ENCODE measurements at places on chromosomes 7 and 10. TPM values are rescaled to one million over a fixed set of nuclear protein-coding genes. Genes with fewer than 3 reads are reported as not detected.
A peak's percentile ranks its signal among the peaks of the same experiment; 100 is the strongest.

DNA sequence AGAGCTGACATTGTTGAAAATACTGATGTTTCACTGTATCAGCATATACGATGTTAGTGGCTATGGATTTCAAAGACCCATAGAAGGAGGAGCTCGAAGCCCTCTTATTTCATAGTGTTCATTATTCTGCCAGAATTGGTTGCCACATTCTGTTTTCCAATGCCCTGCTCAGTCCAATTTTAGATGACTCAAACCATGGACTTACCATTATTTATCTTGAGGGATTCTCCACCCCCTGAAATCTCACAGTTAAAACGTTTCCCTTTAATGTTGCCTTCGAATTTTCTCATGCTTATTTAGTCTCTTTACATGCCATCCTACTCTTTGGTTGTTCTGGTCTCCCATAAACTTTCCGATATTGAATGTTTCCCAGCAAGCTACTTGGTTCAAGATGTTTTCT is 264.5 kb downstream of the HDAC9 start:
- no peaks in the 10 kb centered on the region for H3K27me3 ChIP-seq
- no peak overlapping the region for H3K4me3 ChIP-seq
- no peak overlapping the region for H3K27ac ChIP-seq
- peaks cover 16% of the 10 kb centered on the region for H3K4me1 ChIP-seq
- DNase-seq = no peak
- no peaks in the 10 kb centered on the region for H3K36me3 ChIP-seq

DNA sequence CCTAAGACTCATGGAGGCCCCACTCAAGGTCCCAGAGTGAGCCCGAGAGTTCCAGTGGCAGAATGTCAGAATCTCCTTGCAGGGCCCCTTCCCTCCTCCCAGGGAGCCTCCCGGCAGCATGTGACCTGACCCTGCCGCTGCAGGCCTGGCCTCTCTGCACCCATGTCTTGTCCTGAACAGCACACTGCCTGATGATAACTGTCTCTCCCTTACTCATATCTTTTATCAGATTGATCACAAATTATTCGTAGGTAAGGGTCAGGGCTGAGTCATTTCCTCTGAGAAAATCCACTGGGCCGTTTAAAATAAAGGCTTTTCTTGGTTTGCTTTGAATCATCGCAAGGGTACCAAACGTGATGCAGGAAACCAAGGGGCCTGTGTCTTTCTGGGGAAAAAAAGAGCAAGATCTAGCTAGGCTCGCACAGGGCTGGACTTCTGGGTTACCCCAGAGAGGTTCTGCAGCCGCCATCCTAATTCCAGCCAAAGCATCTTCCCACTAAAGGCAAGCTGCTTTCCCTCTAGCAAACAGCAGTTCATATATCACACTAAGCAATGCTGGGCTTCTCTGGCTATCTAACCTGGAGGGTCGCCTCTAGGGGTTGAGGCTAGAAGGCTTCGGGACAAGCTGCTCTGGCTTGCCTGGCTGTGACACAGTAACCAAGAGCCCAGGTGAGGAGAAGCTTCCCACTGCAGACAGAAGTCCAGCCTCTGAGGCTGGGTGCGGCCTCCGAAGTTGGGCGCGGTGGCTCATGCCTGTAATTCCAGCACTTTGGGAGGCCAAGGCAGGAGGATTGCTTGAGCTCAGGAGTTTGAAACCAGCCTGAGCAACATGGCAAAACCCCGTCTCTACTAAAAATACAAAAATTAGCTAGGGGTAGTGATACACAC is 104.9 kb downstream of the SPDYE5 start:
- no peaks in the 10 kb centered on the region for H3K27me3 ChIP-seq
- no peak for DNase-seq
- peaks cover 34% of the 10 kb centered on the region for H3K4me1 ChIP-seq
- H3K27ac ChIP-seq = no peak overlapping the region
- peaks cover 35% of the 10 kb centered on the region for H3K36me3 ChIP-seq
- no peak overlapping the region for H3K4me3 ChIP-seq

DNA sequence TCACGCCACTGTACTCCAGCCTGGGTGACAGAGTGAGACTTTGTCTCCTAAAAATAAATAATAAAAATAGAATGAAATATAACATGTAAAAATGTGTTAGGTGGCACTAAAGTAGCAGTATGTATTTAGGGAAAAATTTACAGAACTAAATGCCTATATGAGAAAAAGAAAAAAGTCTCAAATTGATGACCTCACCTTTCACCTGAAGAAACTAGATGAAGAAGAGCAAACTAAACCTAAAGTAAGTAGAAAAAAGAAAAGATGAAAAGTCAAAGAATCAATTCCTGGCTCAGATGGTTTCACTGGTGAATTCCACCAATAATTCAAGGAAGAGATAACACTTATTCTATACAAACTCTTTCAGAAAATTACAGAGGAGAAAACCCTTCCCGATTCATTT is 106.5 kb upstream of the NANOS1 start:
- no peak overlapping the region for H3K4me3 ChIP-seq
- no peaks in the 10 kb centered on the region for H3K27me3 ChIP-seq
- no peak overlapping the region for H3K27ac ChIP-seq
- no peaks in the 10 kb centered on the region for H3K4me1 ChIP-seq

DNA sequence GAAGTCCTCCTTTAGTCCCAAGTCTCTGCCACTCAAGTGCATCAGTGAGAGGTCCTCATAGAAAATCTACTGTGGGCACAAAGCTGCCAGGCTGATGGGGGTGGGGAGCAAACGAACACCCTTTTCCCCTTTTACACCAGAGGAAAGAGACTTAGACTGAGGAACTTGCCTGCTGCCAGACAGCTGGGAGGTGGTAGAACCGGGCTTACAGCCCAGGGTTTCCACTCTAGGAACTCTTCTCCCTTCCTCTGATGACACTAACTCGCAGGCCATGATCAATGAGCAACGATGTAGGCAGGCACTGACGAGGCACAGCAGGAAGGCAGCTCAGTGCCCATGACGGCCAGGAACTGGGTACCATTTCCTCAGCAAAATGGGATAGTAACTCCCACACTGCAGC is 11.0 kb upstream of the SH2D4B start:
- no peak for DNase-seq
- H3K4me3 ChIP-seq = no peak overlapping the region
- no peaks in the 10 kb centered on the region for H3K27me3 ChIP-seq
- peaks cover 24% of the 10 kb centered on the region for H3K4me1 ChIP-seq

DNA sequence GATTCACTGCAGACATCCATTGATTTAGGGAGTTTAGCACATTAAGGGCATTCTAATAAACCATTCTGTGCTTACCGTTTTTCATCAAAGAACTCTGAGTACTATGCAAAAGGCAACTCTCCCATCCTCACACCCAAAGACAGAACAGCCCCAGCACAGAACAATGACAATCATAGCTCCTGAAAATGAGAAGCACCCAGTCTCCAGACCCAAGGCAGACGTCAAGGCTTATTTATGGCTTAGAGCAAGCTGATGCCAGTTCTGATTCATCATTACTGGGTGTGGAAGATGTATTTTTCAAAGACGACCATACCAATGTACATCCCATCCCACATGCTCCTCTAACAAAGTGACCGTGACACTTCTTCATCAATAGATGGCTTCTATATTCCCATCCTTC is 67.6 kb downstream of the OSBPL3 start:
- H3K4me3 ChIP-seq = no peak overlapping the region
- peaks cover 41% of the 10 kb centered on the region for H3K4me1 ChIP-seq
- no peaks in the 10 kb centered on the region for H3K27me3 ChIP-seq
- DNase-seq = no peak
- no peak overlapping the region for H3K27ac ChIP-seq

DNA sequence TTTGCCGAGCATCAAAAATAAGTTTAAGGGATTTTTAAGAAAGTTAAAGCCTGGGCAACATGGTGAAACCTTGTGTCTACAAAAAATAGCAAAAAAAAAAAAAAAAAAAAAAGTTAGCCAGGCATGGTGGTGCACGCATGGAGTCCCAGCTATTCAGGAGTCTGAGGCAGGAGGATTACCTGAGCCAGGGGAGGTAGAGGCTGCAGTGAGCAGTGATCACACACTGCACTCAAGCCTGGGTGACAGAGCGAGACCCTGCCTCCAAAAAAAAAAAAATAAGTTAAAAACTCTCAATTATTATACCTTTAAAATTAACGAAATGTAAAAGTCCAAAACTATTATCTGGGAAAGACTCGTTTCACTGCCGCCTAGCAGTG is 35.0 kb upstream of the DAGLB start:
- peak overlapping the region; percentile 87 for H3K4me3 ChIP-seq
- H3K4me1 ChIP-seq = peaks cover 33% of the 10 kb centered on the region
- H3K27me3 ChIP-seq = peaks cover 7% of the 10 kb centered on the region
- peaks cover 3% of the 10 kb centered on the region for H3K36me3 ChIP-seq
- no peak for DNase-seq

DNA sequence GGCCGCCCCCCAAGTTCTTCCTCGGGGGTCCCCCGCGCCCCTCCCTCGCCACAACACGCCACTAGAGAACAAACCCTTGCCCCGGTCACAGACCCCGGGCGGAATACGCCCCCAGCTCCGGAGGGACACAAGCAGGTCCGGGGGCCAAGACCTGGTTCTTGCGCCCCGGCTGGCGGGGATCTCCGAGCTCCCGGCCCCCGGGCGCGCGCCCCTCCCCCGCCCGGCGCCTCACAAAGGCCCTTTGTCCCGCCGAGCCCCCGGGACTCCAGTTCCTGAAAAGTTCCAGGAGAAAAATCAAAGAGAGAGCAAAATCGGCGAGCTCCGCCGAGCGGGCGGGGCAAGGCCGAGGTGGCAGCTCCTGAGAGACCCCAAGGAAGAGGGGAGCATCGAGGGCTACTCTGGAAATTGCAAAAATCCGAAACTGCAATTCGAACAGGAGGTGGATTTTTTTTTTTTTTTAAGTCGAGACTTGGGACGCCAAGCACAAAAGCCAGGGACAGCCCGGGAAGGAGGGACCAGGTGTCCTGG is 4.0 kb downstream of the TNRC18 start:
- peaks cover 29% of the 10 kb centered on the region for H3K4me1 ChIP-seq
- peak; percentile 46 for DNase-seq
- peak overlapping the region; percentile 76 for H3K4me3 ChIP-seq
- H3K36me3 ChIP-seq = no peaks in the 10 kb centered on the region

- DNase-seq = no peak
- 0 out of 2 replicates have a peak, but pooled peaks cover 8% of the 10 kb centered on the region for H3K4me1 ChIP-seq
- H3K27me3 ChIP-seq = no peaks in the 10 kb centered on the region
- no peak overlapping the region for H3K4me3 ChIP-seq
- H3K36me3 ChIP-seq = no peaks in the 10 kb centered on the region
These were observed 36.9 kb upstream of the RNF32 start for GRCh38 chr7:156603629-156604028.

DNA sequence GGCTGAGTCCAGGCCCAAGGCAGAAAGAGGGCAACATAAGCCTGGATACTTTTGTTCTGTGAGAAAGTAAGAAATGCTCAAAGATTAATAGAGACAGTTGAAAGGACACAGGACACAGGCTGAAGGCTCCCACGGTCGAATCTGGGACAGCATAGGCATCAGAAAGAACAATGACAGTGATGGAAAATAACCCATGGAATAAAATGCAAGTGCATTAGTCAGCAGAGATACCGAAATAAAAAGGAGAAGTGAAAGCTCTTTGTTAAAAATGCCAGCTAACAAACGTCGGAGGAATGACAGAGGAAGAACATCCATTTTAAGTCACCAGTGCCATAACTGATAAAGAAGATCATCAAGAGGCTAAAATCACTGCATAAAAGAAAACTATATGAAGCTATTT is 19.6 kb upstream of the AGAP5 start:
- no peak for DNase-seq
- H3K4me1 ChIP-seq = no peaks in the 10 kb centered on the region
- peaks cover 35% of the 10 kb centered on the region for H3K36me3 ChIP-seq
- H3K4me3 ChIP-seq = no peak overlapping the region
- H3K27ac ChIP-seq = no peak overlapping the region
- H3K27me3 ChIP-seq = no peaks in the 10 kb centered on the region

Gene HYAL4
- total RNA-seq = not detected

Gene VSIR
- 0.74 TPM for total RNA-seq

Gene SPDYE11
- total RNA-seq = not detected

Gene GPR22
- not detected for total RNA-seq

Gene GGCT
- total RNA-seq = 106 TPM

Gene FFAR4
- 0.07 TPM for total RNA-seq

Gene RBP3
- total RNA-seq = not detected

Gene ITGB8
- total RNA-seq = 1.8 TPM

Gene DKK1
- 0.78 TPM for total RNA-seq

Gene MYPN
- 0.05 TPM for total RNA-seq

Gene MLXIPL
- total RNA-seq = 23.8 TPM

Gene DRGX
- total RNA-seq = not detected
